Activated CD4-positive, alpha-beta T cell treated with anti-CD3 and anti-CD28 coated beads for 36 hours (primary cell): ENCODE measurements at places on chromosomes 13 and 19. TPM values are rescaled to one million over a fixed set of nuclear protein-coding genes. Genes with fewer than 3 reads are reported as not detected.

The SERTM1 gene
- not detected for total RNA-seq

The CADM4 gene
- 0.61 TPM for total RNA-seq

The CTXN1 gene
- total RNA-seq: 0.82 TPM

The FGF21 gene
- not detected for total RNA-seq

The TRPC4 gene
- total RNA-seq: not detected

The AP1M2 gene
- total RNA-seq: not detected

The SLC17A7 gene
- 0.14 TPM for total RNA-seq

The ZNF540 gene
- 0.67 TPM for total RNA-seq

The CGB5 gene
- not detected for total RNA-seq

The CGB8 gene
- total RNA-seq: not detected

The COQ8B gene
- total RNA-seq: 21.2 TPM

The CATSPERD gene
- not detected for total RNA-seq

The TTC9B gene
- not detected for total RNA-seq

The TUBA3C gene
- total RNA-seq: not detected

The C1QTNF9 gene
- not detected for total RNA-seq

The CEACAM6 gene
- total RNA-seq: not detected

The TSKS gene
- 2.1 TPM for total RNA-seq

The ZNF784 gene
- 3.2 TPM for total RNA-seq

The MAN2B1 gene
- 154 TPM for total RNA-seq

The ZNF460 gene
- 52.4 TPM for total RNA-seq

The TMEM221 gene
- total RNA-seq: not detected
